Left ventricle myocardium superior (tissue), 1 donor: ENCODE measurements at places on chromosomes 12 and 14.

DNA sequence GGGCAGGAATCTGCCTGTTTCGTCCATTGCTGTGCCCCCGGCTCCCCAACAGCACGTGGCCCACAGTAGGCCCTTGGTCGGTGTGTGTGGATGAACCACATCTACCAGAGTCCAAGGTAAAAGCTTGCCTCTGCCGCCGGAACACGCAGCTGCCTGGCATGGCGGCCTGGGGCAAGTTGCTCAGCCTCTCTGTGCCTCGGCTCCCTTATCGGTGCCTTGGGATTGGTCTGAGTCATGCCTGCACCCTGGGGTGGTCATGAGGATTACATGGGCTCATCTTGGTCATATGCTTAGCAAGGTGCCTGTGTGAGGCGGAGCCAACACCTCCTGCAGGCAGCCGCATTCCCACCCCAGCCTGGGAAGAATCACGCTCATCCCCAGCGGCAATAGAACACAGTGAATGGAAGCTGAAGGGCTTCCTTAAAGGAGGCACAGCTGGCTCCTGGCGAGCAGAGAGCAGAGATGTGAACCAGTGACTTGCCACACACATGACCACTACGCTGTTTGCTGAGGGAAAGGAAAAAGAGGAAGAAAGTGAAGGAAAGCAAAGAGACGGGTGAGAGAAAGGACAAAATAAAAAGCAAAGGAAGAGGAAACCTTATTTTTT, 5.5 kb upstream of the SCARB1 start:
- DNase-seq, result peak; percentile 47

DNA sequence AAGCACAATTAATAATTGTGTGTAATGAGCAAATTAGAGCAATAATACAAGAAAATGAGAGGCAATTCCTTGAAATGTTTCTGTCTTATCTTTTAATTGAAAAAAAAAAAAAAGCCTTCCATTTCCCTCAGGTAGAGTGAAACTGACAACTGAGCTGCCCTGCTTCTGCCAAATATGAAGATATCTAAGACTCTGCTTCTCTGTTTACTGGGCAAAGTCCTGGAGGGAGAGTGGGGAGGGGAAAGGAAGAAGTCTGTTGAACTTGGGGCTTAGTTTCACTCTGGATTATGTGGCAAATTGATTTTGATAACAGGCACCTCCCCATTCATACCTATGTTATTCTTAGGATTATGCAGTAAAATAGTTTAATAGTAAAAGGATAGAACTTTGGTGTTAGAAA, 364.9 kb downstream of the NRXN3 start:
- no peak for DNase-seq

DNA sequence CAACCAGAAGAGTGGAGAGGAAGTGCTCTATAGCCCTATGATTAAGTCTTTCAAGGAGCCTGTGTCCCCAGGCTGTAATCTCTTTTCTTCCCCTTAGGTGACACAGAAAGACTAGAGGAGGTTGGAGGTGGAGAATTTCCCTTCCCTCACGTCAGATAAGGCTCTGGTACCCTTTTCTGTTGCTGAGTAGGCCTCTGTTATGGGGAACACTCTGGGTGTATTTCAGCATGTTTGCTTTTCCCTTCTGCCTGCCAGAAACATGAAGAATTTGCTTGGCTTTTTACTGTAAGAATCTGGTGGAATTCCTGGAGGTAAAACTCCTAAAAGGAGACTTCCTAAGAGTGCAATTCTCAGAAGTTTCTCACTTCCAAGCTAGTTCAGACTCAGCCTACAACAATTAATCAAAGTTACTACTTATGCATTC, 58.3 kb downstream of the SIX1 start:
- no peak for DNase-seq

DNA sequence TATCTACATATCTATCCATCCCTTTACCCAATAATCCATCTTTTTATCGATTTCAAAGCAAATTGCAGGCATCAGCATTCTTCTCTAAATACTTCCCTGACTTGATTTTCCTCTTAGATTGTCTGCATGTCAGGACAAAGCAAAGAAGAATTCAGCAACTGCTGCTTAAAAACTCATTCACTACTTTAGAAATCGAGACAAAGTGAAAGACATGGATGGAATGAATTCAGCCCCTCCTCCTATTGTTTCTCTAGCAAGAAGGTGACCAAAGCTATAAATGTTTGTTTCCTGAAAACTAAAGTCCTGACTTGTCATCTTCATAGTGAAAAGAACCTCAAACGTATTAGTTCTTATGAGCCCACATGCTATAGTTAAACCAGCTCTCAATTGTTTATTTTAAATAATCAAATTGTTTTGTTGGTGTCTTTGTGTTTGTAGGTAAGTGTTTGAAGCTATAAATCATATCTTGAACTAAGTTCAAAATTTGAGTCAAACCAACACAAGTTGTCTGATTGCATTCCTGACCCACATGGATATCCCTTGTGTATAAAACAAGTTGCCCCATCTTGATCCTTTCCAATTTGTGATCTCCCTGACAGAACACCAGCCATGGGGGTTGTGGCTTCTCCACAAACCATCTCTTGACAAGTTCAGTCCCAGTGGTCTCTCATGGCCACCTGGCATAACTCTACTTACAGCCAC, 58.6 kb upstream of the ARHGAP5 start:
- no peak for DNase-seq

- DNase-seq, result no peak
These were observed 1035.9 kb downstream of the TRHDE start for GRCh38 chr12:73308079-73308478.

DNA sequence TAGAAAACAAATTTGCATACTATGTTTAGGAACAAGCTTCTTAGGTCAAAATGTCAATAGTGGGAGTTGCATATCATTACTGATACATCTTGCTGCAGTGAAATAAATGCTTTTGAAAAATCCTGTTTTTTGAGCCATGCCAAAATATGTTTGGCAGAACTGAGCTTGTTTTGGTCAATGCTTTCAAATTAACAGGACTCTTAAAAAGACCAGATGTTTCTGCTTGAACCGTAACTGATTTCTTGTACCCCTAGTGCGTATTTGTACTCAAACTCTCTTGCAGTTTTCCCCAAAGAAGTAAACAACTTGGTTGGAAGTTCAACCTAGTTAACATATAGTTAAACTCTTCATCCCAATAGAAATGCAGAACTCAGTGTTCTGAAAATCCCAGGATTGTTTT, 3.4 kb downstream of the TRHDE start:
- DNase-seq, result no peak

GRCh38 chr14:61934385-61934784, 172.2 kb downstream of the SNAPC1 start:
- no peak for DNase-seq
